ENCODE measurements at places on chromosomes 3 and 15.

- no peak for DNase-seq
Measured at GRCh38 chr15:50075319-50075718, 43.7 kb downstream of the ATP8B4 start.

DNA sequence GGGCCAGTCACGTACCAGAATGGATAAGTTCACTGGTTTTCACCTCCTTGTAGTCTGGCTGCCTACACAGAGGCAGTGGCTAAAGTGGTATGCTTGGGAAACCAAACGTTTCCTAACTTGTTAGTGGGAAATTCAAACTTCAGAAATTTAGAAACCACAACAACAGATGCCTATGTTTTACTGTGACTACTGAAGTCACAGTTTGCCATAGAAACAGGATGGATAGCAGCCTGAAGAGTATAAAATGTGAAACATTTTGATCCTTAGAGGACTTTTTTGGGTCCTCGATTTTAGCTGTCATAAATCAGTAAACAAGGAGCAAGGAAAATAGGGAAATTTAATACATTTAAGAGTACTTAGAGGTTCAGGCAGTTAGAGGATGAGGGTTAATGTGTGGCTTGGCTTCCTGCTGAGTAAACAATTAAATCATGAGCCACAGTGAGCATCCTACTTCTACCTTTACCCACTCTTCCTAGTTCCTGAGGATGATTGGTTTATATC lies 48.6 kb downstream of the CMSS1 start:
- peak; percentile 91 for DNase-seq

- DNase-seq = no peak
Measured at GRCh38 chr15:46709460-46710083, 1007.7 kb upstream of the SEMA6D start.

GRCh38 chr3:128128251-128128650 lies 4.6 kb upstream of the RUVBL1 start:
- no peak for DNase-seq

All from GM04503 (cell line).